ENCODE measurements at places on chromosomes 2 and 18.
A peak's percentile ranks its signal among the peaks of the same experiment; 100 is the strongest.

- no peak for ATAC-seq
Measured at GRCh38 chr18:10365901-10366300, 88.5 kb upstream of the APCDD1 start.

DNA sequence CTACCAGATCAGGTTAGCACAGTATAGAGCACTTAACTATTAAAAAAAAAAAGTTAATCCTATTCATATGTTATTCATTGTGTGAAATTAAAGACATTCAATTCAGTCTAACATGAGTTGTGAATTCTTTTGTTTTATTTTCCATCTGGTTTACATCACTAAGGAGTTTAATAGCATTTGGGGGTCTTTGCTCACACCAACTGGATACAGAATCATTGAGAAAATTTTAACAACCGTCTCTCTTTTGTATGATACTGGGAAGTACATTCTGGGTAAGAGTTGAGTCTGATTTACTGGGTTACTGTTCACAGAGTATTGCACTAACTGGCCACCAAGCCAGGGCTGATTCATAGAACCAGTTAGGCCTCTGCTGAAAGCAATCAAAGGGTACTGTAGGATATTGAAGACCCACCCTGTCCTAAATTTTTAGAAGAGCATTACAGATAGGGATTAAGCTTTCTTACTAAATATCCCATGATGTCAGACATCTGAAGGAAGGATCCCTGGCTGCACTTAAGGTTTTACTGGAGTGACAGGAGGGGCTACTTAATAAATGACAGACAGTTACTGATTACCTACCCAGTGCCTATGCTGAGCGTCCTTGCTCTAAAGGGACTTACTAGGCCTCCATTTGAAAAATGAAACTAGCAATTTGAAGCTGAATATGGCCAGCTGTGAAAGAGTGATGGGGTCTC, 387.9 kb downstream of the SETBP1 start:
- ATAC-seq, result no peak

GRCh38 chr2:39663187-39663930, 2.4 kb upstream of the TMEM178A start:
- ATAC-seq, result no peak

DNA sequence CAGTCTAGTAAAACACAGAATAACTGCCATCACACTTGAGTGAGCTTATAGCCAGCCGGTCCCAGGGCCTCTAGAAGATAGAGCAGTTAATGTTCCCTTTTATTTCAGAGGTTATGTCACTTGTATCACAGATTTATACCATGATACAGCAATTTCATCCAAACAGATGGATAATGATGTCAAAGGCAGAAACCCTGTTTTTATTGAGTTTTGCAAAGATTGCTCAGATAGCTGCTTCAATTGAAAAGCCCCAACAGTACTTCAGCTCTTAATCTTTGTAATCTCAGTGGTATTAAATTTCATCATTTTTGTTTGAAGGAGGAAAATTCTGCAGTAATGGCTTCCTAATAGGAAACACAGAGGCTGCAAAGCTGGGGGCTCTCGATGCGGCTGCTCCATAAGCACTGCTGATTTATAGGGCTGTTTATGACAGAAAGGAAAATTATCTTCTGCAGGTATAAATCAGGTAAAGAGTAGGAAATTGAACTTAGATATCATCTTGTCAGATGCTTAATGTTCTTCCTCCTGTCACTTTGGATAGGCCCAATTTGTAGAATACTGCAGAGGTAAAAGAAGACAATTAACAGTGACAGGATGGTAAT, 112.3 kb downstream of the LNPK start:
- no peak for ATAC-seq

- no peak for ATAC-seq
Measured at GRCh38 chr18:3919396-3920061, 469.6 kb downstream of the TGIF1 start.

DNA sequence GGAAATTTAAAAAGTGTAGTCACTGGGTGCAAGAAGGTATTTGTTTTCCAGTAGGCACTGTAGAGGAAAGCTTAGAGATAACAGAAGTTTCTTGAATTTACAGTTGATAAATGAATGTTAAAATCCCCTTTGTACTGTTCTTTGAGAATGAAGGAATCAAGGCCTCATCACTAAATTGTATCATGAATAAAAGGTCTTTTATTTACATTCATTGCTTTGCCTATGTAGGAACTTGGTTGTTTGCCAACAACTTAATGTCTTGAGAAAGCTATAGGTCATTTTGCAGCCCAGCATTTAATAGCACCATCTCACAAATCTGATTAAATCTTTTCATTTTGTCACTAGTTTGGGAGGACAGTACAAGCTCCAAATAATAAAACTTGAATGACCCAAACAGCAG, 213.9 kb upstream of the ITGA4 start:
- ATAC-seq, result no peak

DNA sequence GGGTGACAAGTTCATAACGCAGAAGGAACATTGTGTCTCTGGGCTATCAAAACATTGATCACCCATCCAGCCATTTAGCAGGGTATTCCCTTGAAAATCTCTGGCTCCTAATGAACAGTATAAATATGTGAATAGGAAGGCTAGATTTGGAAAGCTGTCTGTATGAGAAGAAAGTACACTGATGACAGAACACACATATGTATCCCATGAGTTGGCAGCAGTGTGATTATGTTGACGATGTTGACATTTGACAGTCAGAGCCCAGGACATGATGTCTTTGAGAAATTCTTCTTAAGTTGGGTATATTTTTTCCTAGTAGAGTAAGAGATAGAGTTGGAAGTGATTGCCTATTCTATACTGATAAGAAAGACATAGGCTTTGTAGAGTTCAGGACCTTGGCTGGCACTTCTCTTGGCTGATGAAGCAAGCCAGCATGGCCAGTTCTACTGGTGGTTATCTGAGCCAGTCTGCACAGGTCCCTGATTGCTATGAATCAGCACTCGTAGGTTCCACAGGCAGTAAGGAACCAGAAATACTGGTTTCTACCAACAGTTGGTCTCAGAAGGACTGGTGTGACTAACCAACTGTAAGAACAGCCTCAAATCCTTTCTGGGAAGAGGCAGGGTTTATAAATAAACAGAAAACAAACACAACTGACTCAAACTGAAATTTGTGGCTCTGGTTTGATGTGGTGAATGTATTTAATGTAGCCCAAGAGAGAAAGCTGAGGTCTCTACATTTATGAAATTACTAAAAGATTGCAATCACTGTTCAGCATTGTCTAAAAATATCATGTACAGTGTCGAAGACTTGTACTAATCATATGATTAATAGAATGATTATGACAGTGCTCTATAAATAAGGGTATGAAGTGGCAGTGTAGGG, 43.9 kb upstream of the RAPH1 start:
- ATAC-seq, result peak; percentile 92

DNA sequence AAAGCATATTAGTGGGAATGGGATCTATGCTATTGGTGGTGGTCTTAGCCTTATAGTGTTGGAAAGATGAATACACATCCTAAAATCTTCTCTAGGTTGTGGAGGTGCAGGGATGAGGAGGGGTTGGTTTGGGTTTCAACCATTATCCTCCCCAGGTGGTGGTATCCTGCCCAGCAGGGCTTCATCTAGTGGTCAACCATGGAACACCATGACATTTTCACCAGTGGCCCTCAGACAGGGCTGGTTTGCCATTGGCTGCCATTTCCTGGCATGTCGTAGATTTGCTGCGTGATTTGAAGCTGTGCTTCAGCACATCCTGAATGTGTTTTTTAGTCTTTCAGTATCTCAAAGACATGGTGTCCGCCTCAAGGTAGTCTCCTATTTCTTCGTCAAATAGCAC, 391.2 kb upstream of the HNRNPA3 start:
- ATAC-seq, result no peak

GRCh38 chr18:75010278-75010677, 198.7 kb downstream of the PTGR3 start:
- ATAC-seq, result no peak

- ATAC-seq, result no peak
Measured at GRCh38 chr2:159185401-159186130, 100.9 kb downstream of the WDSUB1 start.

DNA sequence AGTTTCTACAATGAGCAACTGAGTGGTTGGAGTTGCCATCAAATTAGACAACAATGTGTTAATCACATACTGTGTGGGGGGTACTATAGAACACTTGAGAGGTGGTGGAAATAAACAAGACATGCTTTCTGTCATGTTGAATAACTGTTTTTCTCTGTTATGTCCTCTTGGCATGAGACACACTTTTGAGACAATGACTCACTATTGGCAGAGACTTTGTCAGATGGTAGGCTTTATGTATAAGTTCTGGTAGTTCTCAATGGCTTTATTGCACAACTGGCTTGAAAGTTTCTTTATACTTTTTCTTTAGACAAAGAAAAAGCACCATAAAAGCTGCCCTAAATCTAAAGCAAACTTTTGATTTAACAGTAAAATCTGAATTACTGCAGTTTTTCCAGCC, 578.7 kb downstream of the ADCYAP1 start:
- no peak for ATAC-seq

DNA sequence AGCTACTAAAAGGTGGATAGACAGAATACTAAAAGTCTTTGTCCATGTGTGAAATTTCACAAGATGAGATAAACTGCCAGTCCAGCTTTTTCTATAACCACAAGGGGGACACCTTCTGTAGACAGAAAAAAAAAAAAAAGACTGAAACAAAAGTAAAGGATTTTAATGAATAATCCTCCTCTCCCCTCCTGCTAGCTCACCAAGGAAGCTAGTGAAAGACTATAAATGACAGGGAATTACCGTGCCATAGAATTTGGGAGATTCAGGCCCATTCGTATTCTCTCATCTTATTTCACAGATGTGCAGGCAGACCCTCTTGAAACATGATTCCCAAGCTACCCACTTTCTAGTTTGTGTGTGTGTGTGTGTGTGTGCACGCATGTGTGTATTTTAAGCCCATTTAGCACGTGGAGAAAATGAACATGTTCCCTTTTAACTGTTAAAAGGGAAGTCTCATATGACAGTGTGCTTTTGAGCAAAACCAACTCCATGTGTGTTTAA, 36.3 kb upstream of the SLC8A1 start:
- no peak for ATAC-seq

DNA sequence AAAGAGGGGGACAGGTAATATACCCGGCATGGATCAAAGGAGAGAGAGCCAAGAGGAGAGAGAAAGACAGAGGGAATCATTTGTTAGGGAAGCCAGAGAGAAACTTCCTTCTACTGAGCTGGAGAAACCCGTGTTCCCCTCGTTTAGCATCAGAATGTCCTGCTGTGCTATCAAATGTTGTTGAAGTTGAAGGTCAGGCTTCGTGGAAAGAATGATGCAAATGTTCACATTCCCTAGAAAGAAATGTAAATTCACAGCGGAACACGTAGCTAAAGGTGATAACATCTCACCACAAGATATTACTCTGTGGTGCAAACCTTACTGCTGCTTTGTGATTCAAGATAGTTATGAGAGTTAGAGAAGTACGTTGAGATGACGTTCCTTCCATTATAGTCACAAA, 258.1 kb downstream of the LNPK start:
- ATAC-seq, result no peak

- ATAC-seq, result peak; percentile 84
Measured at GRCh38 chr18:58541789-58542425, 87.0 kb downstream of the ALPK2 start.

- no peak for ATAC-seq
Measured at GRCh38 chr2:141423124-141423523, 707.7 kb downstream of the LRP1B start.

DNA sequence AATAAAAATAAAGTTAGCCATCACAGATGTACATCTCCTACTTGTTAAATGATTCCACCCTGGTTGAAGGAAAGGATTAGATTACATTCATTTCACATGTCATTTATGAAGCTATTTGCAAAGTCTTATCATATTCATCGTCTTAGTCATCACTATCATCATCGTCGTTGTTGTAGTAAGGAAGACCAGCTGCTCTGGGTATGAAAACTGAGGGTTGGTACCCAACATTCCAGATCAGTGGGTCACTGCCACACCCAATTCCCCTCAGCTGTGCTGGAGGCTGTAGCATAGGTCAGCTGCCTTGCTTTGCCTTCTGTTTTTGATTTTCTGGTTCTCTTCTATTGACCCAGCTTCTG, 20.9 kb upstream of the CCBE1 start:
- no peak for ATAC-seq

- no peak for ATAC-seq
Measured at GRCh38 chr2:169034256-169034655, 3.1 kb upstream of the ABCB11 start.

GRCh38 chr18:63476668-63477067, at the start of gene SERPINB5:
Gene SERPINB5 (plus strand): TSS chr18:63476958. CDS start chr18:63484429, 7,471 bp downstream.
- ATAC-seq, result no peak

GRCh38 chr18:58565021-58565420, 63.9 kb downstream of the ALPK2 start:
- no peak for ATAC-seq

DNA sequence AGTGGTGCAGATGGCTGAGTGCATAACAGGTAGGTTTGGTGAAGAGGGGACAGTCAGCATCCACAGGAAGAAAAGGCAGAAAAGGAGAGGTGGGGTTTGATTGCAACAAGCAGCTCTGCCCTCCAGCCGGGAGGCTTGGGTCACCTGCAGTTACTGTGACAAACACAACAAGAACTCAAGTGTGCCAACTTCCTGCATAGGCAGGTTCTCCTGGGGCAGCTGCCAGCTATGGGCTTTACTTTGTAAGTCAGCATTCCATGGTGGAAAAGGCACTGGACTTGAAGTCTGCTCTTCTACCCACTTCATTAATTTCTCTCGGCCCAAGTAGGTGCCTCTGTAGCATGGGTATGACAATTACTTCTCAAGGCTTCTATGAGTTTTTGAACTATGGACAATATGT, 98.9 kb downstream of the MYT1L start:
- ATAC-seq, result no peak

GRCh38 chr2:48854681-48855080, 99.2 kb upstream of the LHCGR start:
- ATAC-seq, result no peak

DNA sequence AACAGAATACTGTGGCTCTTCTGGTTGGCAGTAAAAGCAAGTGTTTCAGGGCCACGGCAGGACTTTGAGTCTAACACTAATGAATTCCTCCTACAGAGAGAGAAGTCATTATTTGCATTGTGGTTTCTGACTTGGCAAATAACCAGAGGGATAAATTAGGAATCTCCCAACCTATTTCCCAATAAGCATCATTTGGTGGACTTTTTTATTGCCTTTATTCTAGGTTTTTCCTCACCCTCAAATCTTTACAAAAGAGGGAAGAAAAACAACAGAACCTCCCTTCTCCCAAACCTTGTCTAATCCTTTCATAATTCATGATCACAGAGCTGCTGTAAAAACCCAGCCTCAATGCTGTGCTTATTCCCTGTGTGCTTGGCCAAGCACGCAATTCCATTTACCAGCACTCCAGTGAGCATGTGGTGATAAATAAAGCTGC, 179.7 kb downstream of the AGPS start:
- ATAC-seq, result no peak

- no peak for ATAC-seq
Measured at GRCh38 chr2:99636144-99637034, 146.6 kb upstream of the REV1 start.

DNA sequence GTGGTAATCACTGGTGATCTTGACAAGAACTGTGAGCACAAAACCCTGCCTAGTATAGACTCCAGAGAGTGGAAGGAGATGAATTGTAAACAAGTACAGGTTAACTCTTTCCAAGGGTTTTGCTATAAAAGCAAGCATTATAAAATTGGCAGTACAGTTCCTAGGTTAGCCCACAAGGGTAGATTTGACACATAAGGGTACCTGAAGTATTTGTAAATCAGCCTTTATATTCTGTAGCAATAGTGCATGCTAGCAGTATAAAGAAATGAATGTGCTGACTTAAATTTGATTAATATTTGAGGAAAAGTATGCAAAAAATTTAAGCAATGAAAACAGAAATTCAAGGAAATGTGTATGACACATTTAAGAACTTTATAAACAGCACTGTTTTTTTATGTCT, 42.4 kb downstream of the SP3 start:
- no peak for ATAC-seq

All from activated T-helper 17 cell treated with anti-CD3 and anti-CD28 coated beads, Interleukin-2, amount 50 U/mL, for 72 hours (primary cell).